ENCODE measurements at places on chromosomes 13 and 19. TPM values are rescaled to one million over a fixed set of nuclear protein-coding genes. Genes with fewer than 3 reads are reported as not detected.

- no peak for DNase-seq
Measured at GRCh38 chr13:94933936-94934335, 221.6 kb upstream of the SOX21 start.

The ODAD3 gene
- total RNA-seq = 0.29 TPM

- DNase-seq = no peak
Measured at GRCh38 chr13:30145709-30146367, 161.5 kb downstream of the KATNAL1 start.

DNA sequence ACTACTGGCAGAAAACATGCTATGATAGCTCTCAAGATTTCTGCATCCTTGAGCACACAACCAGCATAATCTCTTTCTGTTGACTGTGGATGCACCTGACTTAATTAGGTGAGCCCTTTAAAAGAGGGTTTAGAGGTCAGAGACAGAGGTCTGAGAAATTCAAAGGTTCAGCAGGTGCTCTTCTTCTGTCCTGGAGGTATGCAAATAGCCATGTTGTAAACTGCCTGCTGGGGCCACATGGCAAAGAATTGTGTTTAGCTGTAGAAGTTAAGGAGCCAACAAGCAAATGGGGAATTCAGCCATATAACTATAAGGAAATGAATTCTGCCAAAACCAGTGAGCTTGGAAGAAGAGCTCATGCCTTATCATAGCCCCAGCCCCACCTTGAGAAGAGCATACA, 11.6 kb upstream of the DCLK1 start:
- DNase-seq = no peak

The ZNF134 gene
- total RNA-seq = 24.8 TPM

Measured in mammary epithelial cell (primary cell).